ENCODE measurements at places on chromosomes 16 and 17.

DNA sequence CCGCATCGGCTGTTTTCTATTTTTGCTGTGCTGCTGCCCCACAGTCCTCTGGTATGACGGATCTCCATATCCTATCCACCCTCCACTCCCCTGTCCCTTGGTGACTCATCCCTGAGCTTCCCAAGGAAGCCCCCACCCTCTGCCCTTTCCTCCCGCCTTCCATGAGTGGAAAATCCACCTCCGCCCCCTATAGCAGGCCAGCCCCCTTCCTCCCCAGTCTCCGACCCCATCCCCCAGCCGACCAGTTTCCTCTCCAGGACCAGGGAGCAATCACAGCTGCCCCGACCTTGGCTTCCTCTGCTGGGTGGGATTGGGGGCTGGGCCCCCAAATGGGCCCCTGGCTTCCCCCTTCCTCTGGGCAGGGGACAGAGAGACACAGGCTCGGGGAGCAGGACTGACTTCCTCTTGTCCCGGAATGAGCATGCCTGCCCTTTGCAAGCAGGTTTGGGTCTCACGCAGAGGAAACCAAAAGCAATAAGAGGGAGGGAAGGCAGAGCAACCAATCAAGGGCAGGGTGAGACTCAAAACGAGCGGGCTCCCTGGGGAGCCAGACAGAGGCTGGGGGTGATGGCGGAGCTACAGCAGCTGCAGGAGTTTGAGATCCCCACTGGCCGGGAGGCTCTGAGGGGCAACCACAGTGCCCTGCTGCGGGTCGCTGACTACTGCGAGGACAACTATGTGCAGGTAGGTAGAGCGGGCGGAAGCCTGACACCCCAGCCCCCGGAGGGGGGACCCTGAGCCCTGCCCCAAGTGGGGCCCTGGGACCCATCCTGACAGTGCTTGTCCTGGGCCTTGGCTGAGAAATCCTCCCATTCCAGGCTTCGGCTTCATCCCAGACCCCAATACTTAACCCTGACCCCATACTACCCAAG is at the start of the genes ABI3 and GNGT2:
TSS of gene ABI3 (plus strand) at position 550 of the 872 bp plus-strand sequence. CDS start at position 568, 18 bp downstream.
TSS of gene GNGT2 (minus strand) at position 417 of the 872 bp plus-strand sequence. CDS start 3,152 bp downstream, outside the sequence.
- no peak for DNase-seq

DNA sequence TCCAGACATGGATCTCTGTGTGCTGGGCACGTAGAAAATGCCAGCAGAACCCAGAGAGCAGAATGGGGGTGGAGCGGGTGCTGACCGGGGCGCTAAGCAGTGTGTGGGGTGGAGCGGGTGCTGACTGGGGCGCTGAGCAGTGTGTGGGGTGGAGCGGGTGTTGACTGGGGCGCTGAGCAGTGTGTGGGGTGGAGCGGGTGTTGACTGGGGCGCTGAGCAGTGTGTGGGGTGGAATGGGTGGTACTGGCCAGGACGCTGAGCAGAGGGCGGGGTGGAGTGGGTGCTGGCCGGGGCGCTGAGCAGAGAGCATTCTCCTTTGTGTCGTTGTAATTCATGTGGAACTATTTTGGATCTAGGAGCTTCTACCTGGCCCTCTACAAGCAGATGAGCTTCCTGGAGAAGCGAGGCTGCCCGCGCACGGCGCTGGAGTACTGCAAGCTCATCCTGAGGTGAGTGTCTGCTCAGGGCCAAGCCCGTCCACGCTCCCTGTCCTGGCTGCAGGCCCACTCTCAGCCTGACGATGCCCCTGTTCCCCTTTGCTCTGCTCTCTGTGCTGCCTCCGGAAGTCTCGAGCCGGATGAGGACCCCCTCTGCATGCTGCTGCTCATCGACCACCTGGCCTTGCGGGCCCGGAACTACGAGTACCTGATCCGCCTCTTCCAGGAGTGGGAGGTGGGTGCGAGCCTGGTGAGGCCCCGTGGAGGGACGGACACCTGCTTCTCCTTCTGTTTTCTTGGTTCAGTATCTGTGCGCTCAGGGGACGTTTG is 20.3 kb upstream of the MC1R start:
- DNase-seq: no peak

DNA sequence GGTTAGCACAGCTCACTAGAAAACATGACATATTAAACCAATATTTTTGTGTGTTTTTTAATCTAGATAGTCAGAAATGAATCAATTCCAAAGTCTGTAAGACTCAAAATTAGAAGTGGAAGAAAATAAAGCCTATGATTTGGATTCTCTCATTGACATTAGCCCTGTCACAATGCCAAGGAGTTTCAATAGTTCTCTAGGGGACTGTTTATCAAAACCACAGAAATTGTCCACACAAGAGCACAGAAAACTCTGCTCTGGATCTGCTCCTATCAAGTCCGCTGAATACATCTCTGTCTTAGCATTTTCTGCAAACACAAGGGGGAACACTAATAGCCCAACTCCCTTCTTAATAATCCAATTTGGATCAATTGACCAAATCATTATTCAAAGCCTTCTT is 152.0 kb downstream of the HS3ST3B1 start:
- DNase-seq: no peak

- no peak for DNase-seq
These were observed 1.7 kb downstream of the MLST8 start for GRCh38 chr16:2206780-2207433.

GRCh38 chr17:6456321-6456720 is 12.1 kb downstream of the PIMREG start:
- no peak for DNase-seq

GRCh38 chr16:85560932-85561247 is 52.2 kb upstream of the GSE1 start:
- no peak for DNase-seq

GRCh38 chr16:87855852-87856715 is 13.2 kb downstream of the SLC7A5 start:
- DNase-seq: no peak

- DNase-seq: no peak
These were observed 172.5 kb downstream of the AHSP start for GRCh38 chr16:31700200-31700529.

DNA sequence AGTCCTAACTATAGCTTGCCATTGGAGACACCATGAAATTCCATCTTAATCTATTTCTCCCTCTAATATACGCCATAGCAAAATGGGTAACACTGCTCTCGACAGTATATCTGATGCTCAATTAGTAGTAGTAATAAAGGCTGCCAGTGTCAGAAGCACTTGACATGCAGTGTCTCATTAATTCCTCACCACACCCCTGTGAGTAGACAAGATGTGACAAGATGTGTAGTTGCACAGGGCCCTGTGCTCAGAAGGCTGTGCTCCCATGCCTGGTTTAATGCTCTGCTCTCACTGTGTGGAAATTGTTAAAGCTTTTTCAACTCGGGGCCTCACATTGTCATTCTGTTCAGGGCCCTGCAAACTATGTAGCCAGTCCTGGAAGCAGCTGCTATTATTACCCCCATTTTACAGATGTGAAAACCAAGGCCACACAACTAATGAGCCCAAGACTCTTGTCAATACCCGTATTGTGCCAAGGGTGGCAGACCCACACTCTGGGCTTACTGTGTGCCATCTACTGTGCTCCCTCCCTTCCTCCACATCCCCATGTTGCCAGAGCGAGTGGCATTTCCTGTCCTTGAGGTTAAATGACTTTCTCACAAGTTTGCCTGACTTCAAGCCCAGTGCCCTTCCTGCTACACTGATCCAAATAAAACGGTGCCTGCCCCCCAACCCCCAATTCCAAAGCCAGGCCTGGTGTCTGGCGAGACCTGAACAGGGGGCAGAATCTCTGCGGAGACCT is 287.3 kb upstream of the CCL2 start:
- no peak for DNase-seq

DNA sequence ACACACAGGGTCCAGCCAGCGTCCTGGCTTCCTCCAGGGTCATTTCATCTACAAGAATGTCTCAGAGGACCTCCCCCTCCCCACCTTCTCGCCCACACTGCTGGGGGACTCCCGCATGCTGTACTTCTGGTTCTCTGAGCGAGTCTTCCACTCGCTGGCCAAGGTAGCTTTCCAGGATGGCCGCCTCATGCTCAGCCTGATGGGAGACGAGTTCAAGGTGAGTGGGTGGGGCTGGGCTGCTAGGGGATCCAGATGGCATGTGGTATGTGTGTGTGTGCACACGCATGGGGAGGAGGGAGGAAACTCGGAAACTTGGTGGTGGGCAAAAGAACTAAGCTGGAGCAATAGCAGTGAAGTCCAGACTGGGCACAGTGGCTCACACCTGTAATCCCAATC is 11.5 kb downstream of the CETP start:
- no peak for DNase-seq

GRCh38 chr17:80264205-80265075 is 3.8 kb downstream of the RNF213 start:
- no peak for DNase-seq

DNA sequence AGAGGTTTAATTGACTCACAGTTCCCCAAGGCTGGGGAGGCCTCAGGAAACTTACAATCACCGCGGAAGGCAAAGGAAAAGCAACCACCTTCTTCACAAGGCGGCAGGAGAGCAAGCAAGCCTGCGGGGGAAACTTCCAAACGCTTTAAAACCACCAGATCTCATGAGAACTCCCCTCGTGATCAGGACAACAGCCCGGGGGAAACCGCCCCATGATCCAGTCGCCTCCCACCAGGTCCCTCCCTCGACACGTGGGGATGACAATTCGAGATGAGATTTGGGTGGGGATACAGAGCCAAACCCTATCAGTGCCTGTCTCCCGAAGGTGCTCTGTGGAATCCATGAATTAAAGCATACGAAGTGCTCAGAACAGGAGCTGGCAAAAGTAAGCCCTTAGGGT is 43.9 kb upstream of the ABR start:
- no peak for DNase-seq

- DNase-seq: no peak
These were observed 14.1 kb downstream of the IGFBP4 start for GRCh38 chr17:40457369-40457768.

DNA sequence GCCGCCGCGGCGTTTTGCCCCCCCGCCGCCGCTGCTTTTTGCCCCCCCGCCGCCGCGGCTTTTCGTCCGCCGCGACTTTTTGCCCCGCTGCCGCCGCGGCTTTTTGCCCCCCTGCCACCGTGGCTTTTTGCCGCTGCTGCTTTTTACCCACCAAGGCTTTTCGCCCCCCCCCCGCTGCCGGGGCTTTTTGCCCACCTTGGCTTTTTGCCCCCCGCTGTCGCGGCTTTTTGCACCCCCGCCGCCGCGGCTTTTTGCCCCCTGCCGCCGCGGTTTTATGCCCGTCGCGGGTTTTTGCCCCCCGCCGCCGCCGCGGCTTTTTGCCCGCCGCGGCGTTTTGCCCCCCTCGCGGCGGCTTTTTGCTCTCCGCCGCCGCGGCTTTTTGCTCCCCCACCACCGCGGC is 1343.0 kb downstream of the TP53TG3F start:
- DNase-seq: no peak

Measured in NCI-H2171 (cell line).